ENCODE measurements at places on chromosomes 2 and 18.

- no peak for DNase-seq
Measured at GRCh38 chr2:167764772-167765341, 482.5 kb downstream of the STK39 start.

GRCh38 chr18:12637901-12638643, 19.8 kb downstream of the SPIRE1 start:
- DNase-seq: no peak

DNA sequence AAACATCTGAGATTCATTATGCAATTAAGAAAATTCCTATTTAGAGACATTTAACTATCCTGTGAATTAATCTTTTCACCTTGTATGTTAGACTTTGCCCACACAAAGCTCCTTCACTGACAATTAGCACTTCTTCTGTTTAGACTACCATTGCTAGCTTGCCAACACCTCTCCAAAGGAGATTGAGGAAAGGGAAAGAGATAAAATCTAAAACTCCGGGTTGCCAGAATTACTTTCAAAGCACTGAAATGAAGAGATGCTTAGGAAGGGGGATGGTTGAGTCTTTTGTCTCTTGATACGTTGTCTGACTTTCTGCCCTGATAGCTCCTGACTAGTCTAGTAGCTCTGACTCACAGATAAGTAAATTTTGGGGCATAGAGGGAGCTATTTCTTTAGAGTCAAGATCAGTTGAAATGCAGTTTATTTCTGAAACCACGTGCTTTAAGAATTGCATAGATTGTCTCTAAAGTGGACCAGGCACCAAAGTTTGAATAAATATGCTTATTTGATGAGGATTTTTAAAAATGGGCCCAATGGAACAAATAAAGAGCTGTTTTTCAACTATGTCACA, 74.1 kb upstream of the DSEL start:
- no peak for DNase-seq

- no peak for DNase-seq
Measured at GRCh38 chr2:107529146-107529545, 297.5 kb upstream of the RGPD4 start.
